Tibial nerve (tissue), 4 donors: ENCODE measurements at places on chromosomes 4 and X. TPM values are rescaled to one million over a fixed set of nuclear protein-coding genes. Genes with fewer than 3 reads are reported as not detected.

DNA sequence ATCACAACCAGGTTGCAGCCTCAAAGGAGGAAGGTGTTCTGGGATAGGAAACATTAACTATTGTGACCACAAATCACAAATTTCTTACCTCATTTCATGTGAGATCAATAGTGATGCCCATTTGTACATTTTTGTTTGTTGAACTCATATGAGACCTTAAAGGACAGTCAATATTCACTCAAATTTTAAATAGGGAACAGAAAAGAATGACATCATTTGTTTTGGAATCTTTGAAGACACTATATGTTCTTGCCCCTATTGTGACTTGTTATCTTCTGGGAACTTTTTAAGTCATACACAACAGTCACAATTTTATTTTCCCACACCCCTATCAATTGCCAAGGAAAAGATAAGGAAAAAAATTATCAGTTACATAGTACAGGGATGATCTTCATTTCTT is 346.5 kb downstream of the ARAP2 start:
- no peak for DNase-seq

CXCL5 gene
- total RNA-seq = not detected

DNA sequence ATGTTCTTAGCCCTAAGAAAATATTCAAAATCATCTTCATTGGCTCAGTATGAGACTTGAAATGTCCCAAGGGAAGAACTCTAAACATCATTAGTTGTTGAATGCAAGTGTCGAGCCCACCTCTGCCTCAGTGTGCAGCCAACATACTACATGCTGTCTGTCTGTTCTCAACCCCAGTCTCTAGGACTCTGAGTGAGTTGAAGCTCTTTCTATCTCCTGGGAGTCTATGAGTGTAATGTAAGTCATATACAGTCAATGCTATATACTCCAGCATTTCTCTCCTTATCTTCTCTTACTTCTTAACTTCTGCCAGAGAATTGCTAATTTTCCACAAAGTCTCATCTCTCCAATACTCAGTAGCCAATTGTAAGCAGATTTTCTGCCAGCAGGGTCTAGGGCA is 61.3 kb downstream of the SPATA18 start:
- DNase-seq = no peak

- no peak for DNase-seq
These were observed 87.6 kb downstream of the TMEM144 start for GRCh38 chr4:158297866-158298265.
